ENCODE measurements at places on chromosomes 4 and X.

GRCh38 chr4:10587697-10588096 is 96.9 kb downstream of the CLNK start:
- DNase-seq = peak; percentile 5

- DNase-seq = no peak
Measured at GRCh38 chr4:147829401-147830101, 97.7 kb downstream of the ARHGAP10 start.

DNA sequence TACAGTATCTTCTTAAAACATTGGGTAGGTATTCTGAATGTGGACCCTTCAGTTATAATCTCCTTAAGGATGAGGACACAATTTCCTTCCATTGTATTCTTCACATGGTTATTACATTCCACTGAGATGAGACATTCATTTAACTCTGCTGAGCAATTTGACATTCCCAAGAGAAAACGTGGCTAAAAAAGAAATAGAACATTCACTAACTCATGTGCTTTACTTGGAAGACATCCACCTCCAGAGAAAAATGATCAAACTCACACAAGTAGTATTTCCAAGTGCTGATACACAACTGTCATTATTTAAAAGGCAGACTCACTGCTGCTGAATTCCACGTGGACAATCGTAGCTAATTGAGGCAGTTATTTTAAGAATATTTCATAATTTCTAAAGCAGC is 227.9 kb upstream of the ANKRD50 start:
- DNase-seq = no peak

DNA sequence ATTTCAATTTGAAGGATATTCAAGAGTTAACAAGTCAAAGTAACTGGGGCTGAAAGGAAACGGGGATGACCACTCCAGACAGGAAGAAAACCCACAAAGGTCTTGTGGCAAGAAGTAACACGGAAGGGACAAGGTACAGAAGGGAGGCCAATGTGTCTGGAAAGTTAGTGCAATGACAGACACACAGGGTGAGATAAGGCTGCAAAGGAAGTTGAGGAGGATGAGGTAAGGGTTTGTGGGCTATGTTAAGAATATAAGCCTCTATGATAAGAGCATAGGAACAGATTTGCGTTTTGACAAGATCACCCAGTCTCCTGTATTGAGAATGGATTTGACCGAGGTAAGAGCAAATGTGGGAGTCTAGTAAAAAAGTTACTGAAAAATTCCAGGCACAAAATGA is 21.9 kb upstream of the EMCN start:
- DNase-seq = peak; percentile 3

DNA sequence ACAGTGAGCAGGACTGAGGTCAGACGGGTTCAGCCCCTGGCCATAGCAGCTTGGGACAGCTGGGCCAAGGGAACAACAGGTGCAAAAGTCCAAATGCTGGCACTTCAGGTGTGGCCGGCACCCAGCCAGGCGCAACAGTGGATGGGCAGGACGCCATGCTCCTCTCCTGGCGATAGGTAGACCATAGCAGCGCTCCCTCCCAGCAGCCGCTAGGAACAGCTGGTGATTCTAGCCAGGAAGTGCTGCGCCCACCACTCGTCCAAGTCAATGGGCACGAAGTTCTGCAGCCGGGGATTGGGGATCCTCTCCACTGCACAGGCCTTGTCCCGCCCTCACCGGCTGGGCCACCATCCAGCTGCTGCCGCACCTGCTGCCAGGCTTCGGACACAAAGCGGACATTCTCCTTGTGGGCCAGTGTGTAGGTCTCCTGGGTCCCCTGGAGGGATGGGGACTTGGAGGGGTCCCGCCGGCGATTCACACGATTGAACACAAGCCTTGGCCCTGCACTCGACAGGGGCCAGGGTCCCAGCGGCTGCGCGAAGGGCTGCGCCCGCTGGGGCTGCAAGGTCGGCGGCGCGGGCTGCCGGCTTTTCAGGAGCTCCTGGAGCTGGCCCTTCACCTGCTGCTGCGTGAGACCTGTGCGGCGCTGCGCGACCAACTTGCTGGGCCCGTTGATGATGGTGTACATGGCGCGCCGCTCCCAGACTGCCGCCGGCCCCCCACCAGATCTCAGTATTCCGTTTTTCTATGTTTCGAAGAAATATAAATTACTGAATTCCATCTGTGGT is 227.5 kb upstream of the STK26 start:
- DNase-seq = no peak

- peak; percentile 53 for DNase-seq
Measured at GRCh38 chrX:140141444-140142029, 176.2 kb upstream of the CXorf66 start.

Data from hematopoietic multipotent progenitor cell treated with erythropoietin and hydrocortisone succinate and interleukin-3 and kit ligand, for 8 days (in vitro differentiated cells).